ENCODE measurements at places on chromosomes 13 and 19.

DNA sequence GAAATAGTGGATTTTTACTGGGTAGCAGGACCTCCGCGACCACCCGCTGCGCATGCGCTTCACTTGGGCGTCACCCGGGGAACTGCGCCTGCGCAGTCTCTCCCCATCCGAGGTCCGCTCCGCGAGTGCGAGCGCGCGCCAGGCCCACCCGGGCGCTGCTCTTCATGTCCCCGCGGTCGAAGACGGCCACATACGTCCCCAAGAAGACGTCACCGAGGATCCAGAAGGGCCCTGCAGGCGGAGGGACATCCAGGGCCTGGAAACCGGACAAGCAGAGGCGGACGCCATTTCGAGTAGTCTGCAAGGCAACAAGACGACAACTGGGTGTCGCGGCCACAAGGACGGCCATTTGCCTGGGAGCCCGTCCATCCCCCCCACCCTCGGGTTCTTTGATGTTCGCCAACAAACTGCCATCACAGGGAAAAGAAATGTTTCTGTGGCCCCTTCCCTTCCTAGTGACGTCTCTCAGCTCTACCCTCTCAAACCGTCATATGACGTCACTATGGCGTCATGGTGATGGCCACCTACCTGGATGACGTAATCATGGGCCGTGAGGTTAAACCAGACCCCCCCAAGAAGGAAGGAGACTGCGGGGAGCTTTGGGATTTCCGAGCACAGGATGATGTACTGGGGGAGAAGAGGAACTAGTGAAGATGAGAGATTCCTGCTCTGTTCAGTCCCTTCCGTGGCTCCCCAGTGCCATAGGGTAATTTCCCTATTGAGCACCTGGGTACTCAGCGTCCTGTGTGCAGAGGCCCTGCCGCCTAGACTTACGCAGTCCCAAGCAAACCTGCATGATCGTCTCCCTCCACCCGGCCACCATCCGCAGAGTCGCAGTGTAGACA, 6.7 kb downstream of the NAPSA start:
- DNase-seq: no peak

DNA sequence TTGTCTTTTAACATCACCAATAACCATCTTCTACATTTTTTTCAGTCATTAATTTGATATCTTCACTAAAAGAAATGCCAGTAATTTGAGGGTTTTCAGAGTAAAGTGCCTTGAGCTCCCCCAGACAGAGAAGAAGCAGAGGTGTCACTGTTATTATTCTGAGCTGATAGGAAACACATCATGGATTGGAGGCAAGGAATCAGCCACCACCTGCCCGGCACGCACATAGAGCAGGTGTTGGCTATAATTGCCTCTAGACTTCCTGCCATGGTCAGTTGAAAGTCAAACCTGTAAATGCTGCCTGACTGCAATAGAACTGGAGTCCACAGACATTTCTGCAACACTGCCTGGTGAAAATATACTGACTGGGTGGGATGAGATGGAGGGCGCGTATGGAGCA, 776.6 kb downstream of the UQCRFS1 start:
- DNase-seq: no peak

DNA sequence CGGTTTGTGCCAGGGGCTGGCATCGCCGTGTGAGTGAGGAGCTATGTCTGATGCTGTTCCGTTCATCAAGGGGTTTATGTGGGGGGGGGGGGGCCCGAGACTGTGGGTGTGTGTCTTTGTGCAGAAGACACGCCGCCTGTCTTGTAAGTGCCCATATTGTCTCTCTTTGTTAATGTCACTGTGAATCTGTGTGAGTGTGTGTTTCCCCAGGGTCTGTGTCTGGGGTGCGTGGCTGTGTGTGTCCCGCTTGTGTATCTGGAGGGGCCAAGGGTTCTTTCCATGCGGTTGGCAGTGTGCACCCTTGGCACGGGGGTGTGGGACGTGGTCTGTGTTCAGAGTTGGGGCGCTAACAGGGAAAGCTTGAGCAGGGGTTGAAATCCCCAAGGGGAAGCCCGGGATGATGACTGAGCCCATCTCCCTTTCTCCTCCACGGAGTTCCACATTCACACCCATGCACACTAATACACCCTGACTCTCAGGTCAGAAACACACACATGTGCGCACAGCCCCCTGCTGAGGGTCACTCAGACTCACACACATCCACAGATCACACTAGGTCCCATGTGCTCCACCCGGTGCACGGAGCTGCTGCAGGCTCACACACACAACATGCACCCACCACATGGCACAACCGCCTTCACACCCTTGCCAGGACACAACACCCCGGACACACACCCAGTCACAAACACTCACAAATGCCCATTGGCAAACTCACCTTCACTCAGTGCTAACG, 1.8 kb downstream of the NCAN start:
- DNase-seq: no peak

GRCh38 chr13:29532821-29533220, 62.7 kb downstream of the SLC7A1 start:
- DNase-seq: no peak

DNA sequence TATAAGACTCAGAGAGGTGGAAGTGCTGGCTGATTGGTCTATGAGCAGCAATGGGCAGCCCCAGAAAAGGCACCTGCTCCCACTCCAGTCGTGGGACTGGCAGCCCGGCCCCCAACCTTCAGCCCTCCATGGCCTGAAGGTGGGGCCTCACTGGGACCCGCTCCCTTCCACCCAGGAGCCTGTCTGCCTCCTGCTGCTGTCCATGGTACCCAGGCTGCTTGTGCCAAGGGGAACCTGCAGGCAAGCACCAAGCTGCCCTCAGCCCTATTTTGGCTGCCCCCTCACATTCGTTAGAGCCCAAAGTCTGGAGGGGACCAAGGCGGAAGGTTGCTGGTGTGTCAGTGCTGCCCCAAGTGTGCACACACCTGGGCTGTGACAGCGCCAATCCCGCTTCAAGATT, 2304.9 kb downstream of the PCDH9 start:
- DNase-seq: no peak

GRCh38 chr13:38135592-38135991, 214.1 kb upstream of the UFM1 start:
- no peak for DNase-seq

- no peak for DNase-seq
These were observed 440.9 kb downstream of the RFC3 start for GRCh38 chr13:34258646-34259386.

GRCh38 chr19:13428352-13428751, 77.9 kb downstream of the CACNA1A start:
- no peak for DNase-seq

All from gastrocnemius medialis (tissue), 4 donors.